ENCODE measurements at places on chromosomes 2 and 18. TPM values are rescaled to one million over a fixed set of nuclear protein-coding genes. Genes with fewer than 3 reads are reported as not detected.
A peak's percentile ranks its signal among the peaks of the same experiment; 100 is the strongest.

MC4R gene
- 3.9 TPM for total RNA-seq

DNA sequence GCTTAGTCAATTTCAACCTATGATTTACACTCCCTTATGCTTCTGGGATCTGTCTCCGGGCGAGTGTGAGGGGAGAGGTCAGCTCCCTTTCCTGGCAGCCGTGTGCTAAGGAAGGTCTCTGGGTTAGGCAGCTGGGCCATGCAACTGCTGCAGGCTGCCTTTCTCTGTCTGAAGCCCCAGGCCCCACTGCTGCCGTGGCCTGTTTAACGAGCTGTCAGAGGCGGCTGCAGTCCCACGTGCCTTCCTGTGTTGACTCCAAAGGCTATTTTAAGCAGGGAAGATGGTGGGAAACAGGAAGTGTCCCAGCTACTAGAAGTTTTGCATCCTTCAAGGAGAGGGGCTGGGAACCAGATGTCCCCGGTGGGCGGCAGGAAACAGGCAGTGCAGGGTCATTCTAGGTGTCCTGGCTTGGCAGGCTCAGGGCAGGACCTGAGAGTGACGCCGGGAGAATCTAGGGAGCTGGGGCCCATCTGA, 186.4 kb downstream of the TNS1 start:
- peak; percentile 31 for DNase-seq

- DNase-seq = no peak
Observed at GRCh38 chr2:38375696-38376345, 1.3 kb downstream of the ATL2 start.

- no peak for DNase-seq
Observed at GRCh38 chr2:18244845-18245244, 315.6 kb downstream of the RDH14 start.

UGT1A5 gene
- total RNA-seq = not detected

ADNP2 gene
- 17.9 TPM for total RNA-seq

- peak; percentile 18 for DNase-seq
Observed at GRCh38 chr2:127455566-127456493, 37.6 kb downstream of the PROC start.

GRCh38 chr2:159146996-159147666, 139.4 kb downstream of the WDSUB1 start:
- peak; percentile 25 for DNase-seq

FBXO15 gene
- 0.31 TPM for total RNA-seq

- DNase-seq = peak; percentile 89
Observed at GRCh38 chr18:7856733-7857132, 289.6 kb downstream of the PTPRM start.

DNA sequence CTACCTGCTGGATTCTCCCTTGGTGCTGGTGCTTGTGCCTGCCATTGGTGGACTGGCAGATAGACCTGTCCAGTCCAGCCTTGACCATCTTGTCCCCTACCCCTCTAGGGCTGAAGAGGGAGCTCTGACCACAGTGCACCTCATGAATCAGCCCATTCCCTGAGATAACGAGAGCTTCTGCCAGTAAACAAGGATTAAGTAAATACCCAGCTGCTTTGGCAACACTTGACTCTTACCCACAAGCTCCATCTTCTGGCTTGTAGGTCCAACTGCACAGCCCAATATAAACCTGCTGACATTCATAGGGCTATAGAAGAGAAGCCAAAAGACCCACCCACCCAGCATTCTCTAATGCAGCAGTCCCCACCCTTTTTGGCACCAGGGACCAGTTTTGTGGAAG, 186.4 kb downstream of the PIK3C3 start:
- peak; percentile 12 for DNase-seq

- DNase-seq = no peak
Observed at GRCh38 chr2:157875641-157876065, 477 bp downstream of the ACVR1 start.

LMAN1 gene
- total RNA-seq = 70.6 TPM

DNA sequence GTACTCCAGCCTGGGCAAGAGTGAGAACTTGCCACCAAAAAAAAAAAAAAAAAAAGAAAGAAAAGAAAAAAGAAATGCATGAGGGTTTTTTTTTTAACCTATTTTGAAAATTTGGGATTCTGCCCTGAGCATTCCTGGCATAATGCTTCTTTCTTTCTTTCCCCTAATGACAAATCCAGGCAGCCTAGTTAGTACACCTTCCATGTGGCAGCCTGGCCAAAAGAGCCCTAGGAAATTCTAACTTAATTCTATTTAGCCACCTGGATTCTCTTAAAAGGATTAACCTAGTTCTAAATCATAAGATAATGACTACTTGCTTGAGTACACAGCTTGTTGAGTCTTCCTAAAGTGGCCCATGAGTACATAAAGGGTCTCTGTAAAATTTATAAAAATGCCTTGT, 160.1 kb downstream of the THADA start:
- no peak for DNase-seq

GRCh38 chr2:20005891-20006470, 6.5 kb downstream of the MATN3 start:
- DNase-seq = no peak

DNA sequence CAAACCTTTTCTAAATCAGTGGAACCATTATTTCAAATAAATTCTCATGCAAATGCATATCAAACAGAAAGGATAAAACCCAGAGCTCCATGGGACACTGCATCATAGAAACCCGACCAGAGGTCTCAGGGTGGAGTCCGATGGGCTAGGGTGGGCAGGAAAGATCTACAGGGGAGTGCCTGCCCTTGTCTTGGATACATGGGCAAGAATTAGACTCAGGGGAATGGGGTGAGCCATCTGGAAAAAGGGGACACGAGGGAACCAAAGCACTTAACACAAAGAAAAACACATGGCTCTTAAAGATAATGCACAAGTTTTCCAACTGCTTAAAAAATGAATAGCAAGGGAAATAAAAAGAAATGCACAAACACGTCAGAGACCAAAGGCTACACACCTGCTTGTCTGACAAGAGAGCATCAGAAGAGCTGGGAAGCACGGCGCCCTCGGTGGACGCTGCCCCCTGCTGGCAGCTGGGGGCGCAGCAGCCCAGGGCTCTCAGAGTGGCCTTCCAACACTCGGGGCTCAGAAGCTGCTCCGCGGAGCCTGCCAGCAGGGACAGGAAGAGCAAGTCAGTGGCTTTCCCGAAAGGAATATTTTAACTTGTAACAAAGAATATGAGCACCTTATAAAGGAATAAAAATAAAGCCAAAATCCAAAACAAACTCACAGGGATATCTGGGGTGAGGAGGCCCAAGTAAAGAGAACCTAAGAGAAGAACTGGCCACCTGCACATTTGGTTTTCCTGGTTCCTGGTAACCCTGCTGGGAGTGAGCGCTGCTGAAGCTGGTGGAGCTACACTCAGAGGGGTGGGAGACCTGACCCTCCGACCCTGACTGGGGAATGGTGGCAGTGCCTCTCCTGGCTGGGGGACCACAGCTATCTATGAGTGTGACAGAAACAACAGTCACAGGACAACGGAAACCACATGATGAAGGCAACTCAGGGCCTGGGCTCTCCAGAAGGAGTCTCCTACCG, 54.5 kb downstream of the SIGLEC15 start:
- peak; percentile 27 for DNase-seq

CNDP1 gene
- not detected for total RNA-seq

DNA sequence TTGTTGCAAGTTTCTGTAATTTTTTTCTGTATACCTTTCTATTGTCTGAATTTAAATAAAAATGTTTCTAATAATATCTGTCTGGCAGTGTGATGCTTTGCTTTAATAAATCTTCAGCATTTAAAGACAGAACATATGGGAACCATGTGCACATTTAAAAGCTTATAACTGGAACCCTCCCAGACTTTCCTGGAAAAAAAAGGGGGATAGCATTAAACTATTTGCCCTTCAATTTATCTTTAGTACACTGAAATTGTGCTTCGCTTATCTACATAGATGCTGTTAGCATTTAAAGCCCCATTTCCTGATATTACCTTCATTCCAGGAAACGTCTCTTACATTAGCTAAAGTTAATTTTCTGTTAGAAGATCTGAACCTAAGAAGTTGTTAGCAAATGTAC, 64.6 kb downstream of the ZC3H6 start:
- DNase-seq = no peak

GRCh38 chr2:134677856-134678756, 40.7 kb downstream of the TMEM163 start:
- DNase-seq = no peak

DNA sequence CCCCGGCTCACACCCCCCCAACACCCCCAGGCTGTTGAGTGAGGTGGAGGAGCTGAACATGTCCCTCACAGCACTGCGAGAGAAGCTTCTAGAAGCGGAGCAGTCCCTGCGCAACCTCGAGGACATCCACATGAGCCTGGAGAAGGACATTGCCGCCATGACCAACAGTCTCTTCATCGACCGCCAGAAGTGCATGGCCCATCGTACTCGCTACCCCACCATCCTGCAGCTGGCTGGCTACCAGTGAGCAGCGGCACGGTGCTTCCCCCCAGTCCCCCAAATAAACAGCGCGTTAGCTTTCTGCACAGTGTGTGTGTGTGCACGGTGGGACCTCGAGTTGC, 5.3 kb downstream of the TEKT4 start:
- no peak for DNase-seq

DNA sequence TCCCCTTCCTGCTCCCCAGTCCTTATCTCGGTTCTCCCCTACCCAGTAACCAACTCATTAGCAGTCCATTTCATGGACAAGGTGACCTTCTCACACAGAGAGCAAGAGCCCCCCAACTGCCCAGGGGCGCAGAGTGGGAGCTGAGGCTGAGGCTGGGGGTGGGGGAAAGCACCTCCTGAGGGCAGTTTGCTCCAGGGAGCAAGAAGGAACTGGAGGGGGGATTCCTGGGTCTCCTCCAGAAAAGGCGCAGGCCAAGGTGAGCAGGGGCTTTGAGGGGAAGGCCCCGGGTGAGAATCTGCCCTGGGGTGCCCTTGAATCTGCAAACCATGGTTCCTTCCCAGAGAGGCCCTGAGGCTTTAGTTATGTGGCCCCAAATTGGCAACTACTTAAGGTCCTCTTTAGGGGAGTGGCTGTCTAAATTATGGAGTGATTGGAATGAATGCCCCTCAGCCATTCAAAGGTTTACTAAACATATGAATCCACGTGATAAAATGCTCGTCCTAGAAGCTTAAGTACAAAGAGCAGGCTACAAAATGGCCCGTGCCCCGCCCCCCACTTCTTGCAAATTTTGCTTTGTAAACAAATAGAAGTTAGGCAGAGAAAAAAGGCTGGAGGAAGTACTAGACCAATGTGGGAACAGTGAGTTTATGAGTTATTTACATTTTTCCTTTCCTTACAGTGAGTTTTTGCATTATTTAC, 123.5 kb upstream of the HS6ST1 start:
- DNase-seq = no peak

COL4A3 gene
- total RNA-seq = not detected

ARHGEF33 gene
- total RNA-seq = 0.09 TPM

GRCh38 chr2:230849633-230850357, 14.9 kb upstream of the ITM2C start:
- no peak for DNase-seq

DSC2 gene
- not detected for total RNA-seq

GRCh38 chr2:101625387-101625786, 72.1 kb upstream of the MAP4K4 start:
- no peak for DNase-seq

DNA sequence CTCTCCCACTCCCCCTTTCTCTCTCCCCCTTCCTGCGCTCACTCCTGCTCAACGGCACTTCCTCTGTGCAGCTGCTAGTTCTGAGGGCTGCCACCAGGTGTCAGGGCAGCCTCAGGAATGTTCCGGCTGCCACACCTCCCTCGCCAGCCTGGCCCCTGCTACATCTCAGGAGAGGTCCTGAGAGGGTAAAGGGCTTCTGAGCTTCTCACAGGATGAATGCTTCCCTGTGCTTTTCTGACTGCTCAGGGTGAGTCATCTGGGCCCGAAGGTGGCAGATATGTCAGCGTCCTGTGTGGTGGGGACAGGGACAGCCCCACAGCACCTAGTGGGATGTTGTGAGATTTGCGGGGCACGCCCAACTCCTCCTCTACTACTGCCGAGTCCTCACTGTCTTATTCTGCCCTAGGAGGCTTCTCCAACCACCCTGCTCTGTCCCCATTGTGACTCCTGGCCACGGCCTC, 49.0 kb downstream of the PLEKHB2 start:
- peak; percentile 73 for DNase-seq

TRIB2 gene
- total RNA-seq = 2.0 TPM

- DNase-seq = no peak
Observed at GRCh38 chr18:35729991-35730668, 148.6 kb downstream of the GALNT1 start.

GRCh38 chr18:51383116-51383515, 185.6 kb upstream of the MEX3C start:
- DNase-seq = no peak

ATOH8 gene
- 1.7 TPM for total RNA-seq

SGO2 gene
- 24.2 TPM for total RNA-seq

- DNase-seq = no peak
Observed at GRCh38 chr18:23194997-23195957, 60.0 kb downstream of the CABLES1 start.

GRCh38 chr18:2878656-2879330, 32.0 kb downstream of the EMILIN2 start:
- no peak for DNase-seq

IL1RN gene
- total RNA-seq = 0.41 TPM

DNA sequence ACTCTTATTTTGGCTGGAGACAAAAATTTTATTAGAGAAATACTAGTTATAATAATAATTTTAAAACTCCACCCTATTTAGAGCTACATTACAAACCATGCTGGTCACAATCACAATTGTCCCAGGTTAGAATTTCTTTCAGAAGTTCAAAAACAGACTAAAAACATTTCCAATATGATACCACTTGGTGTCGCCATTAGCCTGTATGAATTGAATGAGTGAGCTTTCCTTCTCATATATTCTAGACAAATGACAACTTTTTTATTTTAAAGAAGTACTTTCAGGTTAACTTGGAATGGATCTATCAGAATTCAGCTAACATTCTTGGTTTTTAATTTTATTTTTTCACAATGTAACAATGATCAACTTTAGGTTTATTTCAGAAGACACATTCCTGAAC, 48.0 kb downstream of the SERPINB8 start:
- DNase-seq = peak; percentile 7

GRCh38 chr2:223032187-223033142, 19.5 kb upstream of the KCNE4 start:
- DNase-seq = no peak

LYPD1 gene
- total RNA-seq = 28.6 TPM

- DNase-seq = no peak
Observed at GRCh38 chr2:44680424-44680971, 261.0 kb upstream of the SIX3 start.

DNA sequence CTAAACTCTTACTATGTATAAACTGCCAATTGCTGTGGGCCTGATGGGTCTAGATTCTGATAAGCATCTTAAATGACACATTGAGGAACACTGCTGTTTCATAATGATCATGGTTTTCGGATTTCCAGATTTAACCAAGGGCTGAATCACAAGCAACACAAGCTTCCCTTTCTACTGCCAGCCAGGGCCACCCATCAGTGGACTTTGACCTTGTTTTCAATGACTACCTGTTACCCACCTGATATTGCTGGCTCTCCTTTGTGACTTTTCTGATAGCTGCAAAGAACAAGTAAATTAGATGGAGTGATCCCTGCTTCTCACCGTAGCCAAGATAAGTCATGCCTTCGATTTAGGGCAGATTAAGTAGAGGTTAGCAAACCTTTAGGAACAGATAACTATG, 259.0 kb downstream of the PAX3 start:
- DNase-seq = no peak

ASB18 gene
- not detected for total RNA-seq

ITGB6 gene
- 0.29 TPM for total RNA-seq

GRCh38 chr2:236717729-236718128, 148.1 kb downstream of the ACKR3 start:
- peak; percentile 23 for DNase-seq

PPP1R7 gene
- total RNA-seq = 132 TPM

- DNase-seq = no peak
Observed at GRCh38 chr18:61738488-61738887, 154.3 kb downstream of the RNF152 start.

TMEM163 gene
- 0.43 TPM for total RNA-seq

Measured in A172 (cell line).